SW480 (cell line): ENCODE measurements at places on chromosomes 6 and 20.

GRCh38 chr6:10993896-10994295 is 50.2 kb downstream of the ELOVL2 start:
- no peak for DNase-seq

DNA sequence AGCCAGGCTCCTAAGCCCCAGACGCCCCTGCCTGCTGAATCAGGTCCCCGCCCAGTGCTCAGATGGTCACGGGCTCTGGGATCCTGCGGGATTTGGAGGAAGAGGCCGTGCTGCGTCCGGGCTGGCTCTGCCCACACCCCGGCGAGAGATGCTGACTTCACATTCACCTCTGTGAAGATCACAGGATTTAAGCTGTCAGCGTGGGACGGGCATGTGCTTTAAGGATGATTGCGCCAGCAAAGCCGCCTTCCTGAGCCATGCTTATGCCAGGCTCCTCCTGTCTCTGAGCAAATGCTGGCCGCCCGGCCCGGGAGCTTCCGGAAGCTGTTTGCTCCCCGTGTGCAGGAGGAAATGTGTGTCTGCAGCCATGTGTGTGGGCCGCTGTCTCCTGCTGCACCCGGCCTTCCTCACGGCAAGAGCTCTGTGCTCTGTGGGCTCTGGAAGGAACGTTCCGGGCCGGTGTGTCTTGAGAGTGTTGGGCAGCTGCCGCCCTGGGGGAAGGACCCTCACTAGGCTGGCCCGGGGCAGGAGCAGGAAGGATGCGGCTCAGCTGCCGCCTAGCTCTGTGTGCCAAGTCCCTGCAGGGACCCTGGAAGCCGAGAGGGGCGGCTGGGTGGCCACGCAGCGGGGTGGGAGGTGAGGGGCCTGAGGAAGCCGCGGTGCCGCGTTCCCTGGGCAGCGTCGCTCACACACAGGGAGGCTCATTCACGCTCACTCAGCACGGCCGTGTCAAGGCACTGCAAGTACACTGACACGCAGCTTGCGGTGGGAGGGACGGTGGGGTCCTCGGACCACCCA is 19.0 kb upstream of the BHLHE23 start:
- peak; percentile 75 for DNase-seq

DNA sequence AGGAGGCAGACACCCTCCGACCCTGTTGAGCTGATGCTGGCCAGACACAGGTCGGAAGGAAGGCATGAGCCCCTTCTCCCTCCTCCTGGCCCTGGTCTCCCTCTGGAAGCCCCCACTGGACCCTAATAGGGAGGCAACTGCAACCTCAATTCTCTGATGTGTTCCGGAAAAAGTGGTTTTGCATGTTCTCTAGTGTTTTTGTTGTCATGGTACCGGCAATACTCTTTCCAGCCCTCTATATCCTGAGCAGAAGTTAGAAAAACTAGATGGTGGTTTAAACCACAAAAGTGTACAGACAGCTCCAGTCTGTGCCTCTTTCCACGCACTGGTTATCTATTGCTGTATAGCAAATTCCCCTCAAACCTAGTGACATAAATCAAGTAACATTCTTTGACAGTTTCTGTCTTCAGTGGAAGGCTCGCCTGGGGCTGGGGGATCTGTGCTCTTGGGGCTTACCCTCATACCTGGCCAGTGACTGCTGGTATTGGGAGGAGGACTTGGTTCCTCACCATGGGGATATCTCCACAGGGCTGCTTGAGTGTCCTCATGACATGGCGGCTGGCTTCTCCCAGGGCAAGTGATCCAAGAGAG is 37.0 kb downstream of the SYTL3 start:
- no peak for DNase-seq

DNA sequence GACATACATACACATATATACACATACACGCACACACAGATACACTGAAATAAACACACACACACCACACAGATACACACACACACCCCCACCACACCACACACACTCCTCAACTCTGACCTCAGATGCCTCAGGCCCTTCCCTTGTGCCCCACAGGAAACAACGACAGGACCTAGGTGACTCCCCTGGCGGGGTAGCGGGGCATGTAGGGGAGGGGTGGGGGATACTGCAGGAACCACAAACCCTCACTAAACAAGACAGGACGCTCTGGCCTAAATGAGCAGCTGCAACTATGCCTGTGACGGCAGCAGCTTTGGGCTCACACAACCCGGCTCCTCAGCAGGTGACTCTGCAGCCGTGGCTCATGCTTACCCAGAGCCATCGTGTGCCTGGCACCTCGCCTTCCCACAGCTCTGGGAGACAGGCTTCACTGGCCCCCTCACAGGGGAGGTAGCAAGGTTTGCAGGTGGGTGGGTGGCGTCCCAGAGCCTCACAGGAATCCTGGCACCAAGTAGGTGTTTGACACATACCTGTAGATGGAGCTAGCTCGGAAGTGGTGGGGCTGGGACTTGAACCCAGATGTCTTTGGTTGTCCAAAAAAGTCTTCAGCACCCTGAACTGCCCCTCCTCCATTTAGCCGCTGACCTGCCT is 100.8 kb downstream of the GRM4 start:
- no peak for DNase-seq

DNA sequence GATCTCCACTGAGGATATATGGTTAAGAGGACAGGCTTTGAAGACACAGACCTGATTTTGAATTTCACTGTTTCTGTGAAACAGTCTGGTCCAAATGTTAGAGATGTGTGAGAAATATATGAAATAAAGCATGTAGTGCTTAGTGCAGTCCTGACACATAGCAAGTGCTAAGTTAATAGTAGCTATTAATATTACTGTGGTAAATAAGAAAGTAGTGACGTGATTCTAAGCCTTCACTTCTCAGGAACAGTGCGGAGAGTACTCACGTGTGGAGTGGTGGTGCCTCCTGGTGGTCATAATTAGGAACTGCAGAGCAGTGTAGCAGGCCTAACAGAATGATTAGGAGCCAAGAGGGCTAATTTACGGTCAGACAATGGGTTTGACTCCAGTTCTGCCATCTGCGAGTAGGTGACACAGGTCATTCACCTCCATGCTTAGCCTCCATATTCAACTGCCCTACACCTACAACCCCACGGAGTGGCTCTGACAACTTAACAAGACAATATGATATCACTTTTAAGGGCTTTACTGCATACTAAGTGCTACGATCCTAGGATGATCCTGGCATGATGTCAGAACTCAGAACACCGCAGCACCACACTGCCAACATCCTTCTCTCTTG is 106.2 kb downstream of the JPH2 start:
- DNase-seq = peak; percentile 84
